ENCODE measurements at places on chromosomes 13 and 19.

DNA sequence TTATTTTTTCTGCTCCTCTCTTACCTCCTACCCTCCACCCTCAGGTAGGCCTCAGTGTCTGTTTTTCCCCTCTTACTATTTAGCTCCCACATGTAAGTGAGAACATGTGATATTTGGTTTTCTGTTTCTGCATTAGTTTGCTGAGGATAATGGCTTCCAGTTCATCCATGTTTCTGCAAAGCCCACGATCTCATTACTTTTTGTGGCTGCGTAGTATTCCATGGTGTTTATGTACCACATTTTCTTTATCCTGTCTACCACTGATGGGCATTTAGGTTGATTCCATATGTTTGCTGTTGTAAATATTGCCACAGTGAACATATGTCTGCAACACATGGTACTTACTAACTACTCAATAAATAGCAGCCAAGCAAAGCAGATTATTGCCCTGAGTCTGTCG is 56.8 kb downstream of the DNAJC15 start:
- no peak for DNase-seq

GRCh38 chr19:18735752-18736151 is 52.3 kb downstream of the CRTC1 start:
- DNase-seq: no peak

DNA sequence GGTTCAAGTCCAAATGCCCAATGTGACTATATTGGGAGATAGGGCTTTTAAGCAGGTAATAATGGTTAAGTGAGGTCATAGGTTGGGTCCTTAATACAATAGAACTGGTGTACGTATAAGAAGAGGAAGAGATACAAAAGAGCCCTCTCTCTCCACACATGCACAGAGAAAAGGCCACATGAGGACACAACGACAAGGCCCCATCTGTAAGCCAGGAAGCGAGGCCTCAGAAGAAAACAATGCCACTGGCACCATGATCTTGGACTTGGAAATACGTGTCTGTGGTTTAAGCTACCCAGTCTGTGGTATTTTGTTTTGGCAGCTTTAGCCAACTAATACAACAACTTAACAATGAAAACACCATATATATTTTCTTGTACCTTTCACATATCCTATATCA is 23.4 kb upstream of the RFC3 start:
- peak; percentile 44 for DNase-seq

- no peak for DNase-seq
These were observed 3.9 kb upstream of the DMKN start for GRCh38 chr19:35517342-35517741.

DNA sequence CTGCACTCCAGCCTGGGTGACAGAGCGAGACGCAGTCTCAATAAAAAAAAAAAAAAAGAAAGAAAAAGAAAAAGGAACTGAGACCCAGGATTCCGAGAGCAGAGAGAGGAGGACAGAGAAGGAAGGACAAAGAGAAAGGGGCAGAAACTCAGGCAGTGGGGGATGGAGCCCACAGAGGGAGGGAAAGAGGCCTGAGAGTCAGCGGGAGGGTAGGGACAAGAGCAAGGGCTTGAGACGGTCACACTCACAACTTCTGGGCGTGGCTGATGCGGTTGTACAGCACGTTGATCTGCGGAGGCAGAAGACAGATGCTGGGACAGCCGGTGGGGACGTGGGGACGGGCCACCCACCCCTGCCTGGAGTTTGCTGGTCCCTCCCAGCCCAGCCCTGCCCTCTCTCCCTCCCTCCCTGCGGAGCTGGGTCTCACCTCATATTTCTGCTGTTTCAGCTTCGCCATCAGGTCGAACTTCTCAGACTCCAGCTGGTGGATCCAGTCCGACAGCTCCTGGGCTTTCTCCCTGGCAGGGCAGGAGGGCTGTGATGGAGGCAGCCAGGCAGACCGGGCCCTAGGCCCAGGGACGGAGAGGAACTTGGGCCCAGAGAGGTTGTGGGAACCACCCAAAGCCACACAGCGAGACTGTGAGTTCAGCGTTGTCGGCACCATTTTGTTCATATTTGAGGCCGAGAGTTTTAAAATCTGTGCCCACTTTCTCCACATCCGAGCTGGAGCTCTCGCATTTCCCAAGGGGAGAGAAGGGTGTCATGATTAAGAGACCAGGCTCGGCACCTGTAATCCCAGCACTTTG is 15.2 kb downstream of the TNNT1 start:
- no peak for DNase-seq

GRCh38 chr19:48689449-48689848 is 6.3 kb upstream of the FUT2 start:
- no peak for DNase-seq

DNA sequence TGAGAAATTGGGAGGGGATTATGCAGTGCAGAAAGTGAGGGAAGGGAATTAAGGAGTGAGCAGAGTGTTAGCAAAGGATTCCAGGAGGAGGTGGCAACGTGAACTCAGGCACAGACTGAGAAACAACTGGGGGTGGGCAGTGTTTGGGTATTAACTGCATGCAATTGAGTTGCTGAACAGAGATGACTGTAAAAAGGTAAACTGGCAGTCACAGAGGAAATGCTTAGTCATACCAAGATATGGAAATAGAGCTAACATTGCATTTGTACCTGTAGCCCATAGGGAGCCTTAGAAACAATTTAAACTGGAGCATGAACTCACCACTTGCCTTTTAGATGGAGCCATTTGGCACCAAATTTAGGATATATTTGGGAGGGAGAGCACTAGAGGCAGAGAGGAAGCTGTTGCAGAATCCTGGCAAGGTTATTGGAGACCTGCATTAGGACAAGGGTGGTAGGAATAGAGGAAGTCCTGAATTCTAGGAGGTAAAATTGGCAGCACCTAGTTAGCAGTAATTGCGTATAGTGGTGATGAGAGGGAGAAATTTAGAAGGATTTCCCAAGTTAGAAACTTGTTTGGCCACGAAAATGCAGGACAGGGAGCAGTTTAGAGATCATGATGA is 100.6 kb upstream of the FRY start:
- no peak for DNase-seq

DNA sequence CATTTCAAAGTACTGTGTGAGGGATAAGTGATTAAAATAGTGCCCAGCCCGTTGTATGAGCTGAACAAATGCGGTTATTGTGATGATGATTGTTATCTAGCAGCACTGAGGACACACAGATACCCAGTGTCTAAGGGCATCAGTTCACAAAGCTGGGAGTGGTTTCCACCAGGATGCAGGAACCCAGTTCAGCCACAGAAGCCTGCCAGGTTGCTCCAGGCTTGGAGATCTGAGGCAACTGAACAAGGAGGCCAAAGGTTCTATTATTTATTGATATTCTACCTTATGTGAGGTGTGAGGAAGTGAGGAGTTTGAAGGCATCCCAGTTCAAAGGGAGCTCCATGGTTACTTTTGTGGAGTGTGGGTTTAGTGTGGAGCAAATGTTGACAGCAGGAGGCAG is 13.2 kb downstream of the DIAPH3 start:
- no peak for DNase-seq

DNA sequence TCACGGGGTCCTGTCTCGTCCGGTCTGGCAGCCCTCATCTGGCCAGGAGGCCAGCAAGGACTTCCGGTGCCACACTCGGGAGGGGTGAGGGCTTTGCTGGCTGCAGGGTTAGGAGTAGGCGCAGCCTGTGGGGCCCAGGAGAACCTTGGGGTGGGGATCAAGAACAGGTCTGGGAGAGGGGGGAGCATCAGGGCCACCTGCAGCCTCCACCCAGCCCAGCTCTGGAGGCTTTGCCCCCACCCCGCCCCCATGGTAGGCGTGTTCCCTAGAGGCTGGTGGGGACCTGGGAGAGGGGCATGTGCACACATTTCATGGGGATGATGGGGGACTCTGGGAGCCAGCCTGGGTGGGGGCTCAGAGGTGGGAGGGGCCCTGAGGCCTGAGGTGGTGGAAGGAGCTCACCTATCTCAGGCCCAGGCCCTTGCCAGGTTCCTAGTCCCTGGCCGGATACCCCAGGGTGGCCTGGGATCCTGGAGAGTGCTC is 23.3 kb downstream of the WTIP start:
- DNase-seq: no peak

DNA sequence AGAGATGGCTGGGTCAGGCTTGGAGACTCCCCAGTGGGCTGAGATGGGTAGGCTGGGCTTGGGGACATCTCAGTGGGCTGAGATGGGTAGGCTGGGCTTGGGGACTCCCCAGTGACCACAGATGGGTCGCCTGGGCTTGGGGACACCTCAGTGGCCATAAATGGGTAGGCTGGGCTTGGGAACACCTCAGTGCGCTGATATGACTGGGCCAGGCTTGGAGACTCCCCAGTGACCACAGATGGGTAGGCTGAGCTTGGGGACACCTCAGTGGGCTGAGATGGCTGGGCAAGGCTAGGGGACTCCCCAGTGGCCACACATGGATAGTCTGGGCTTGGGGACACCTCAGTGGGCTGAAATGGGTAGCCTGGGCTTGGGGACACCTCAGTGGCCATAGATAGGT is 12.8 kb downstream of the IQCN start:
- DNase-seq: no peak

DNA sequence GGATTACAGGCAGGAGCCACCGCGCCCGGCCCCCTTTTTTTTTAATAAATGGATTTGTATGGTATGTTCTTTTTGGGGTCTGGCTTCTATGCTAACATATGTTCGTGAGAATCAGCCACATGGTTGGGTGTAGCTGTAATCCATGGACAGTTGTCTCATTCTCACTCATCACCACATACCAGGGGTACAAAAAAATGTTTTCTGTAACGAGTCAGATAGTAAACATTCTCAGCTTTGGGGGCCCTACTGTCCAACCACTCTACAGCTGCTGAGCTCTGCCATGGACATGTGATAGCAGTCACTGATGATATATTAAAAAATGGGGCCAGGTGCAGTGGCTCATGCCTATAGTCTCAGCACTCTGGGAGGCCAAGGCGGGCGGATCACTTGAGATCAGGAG is 5.1 kb upstream of the RETN start:
- no peak for DNase-seq

- no peak for DNase-seq
These were observed 28.3 kb downstream of the PEX11G start for GRCh38 chr19:7460562-7460966.

GRCh38 chr13:29901710-29902631 is 51.6 kb upstream of the UBL3 start:
- DNase-seq: peak; percentile 88

DNA sequence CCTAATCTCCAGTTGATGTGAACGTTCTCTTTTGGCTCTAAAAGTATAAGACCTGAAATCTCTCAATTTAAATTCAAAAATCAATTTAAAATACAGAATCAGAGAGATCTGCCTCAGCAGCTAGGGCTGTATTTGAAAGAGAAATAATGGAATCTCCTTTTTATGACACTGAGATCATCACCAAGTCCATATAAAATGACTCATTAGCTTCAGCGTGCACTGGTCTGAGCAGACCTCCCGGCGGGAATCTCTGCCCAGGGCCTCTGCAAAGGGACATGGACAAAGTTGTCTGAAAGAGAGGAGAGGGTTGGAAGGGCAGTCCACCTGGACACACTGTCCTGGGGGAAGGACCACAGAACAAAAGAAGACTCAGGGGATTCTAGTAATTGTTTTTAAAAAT is 855.6 kb downstream of the EFNB2 start:
- DNase-seq: no peak

DNA sequence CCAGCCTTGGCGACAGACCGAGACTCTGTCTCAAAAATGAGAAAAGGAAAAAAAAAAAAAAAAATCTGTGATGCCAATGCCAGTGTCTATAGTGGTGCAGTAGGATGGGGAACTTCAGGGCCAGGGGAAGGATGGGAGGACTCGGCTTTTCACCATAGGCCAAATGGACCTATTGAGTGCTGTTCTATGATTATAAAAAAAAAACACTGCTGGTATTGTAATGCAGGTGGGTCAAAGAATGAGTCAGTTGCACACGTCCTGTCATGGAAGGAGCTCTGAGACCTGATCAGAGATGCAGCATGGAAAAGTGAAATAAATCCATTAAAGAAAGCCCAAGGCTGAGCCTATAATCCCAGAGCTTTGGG is 7.0 kb downstream of the DNAJB1 start:
- no peak for DNase-seq

- no peak for DNase-seq
These were observed 4.4 kb upstream of the TBC1D4 start for GRCh38 chr13:75486146-75487062.

GRCh38 chr13:106132216-106132615 is 403.2 kb downstream of the EFNB2 start:
- no peak for DNase-seq

GRCh38 chr13:78372581-78372980 is 230.8 kb downstream of the POU4F1 start:
- DNase-seq: no peak

- DNase-seq: no peak
These were observed 1708.9 kb downstream of the SLITRK5 start for GRCh38 chr13:89380101-89380500.
